ENCODE measurements at places on chromosomes 11 and 22. TPM values are rescaled to one million over a fixed set of nuclear protein-coding genes. Genes with fewer than 3 reads are reported as not detected.

- DNase-seq, result no peak
Observed at GRCh38 chr22:47540011-47540410, 777.6 kb downstream of the TBC1D22A start.

GRCh38 chr22:37659897-37660708, 1.6 kb downstream of the PDXP start:
- no peak for DNase-seq

GRCh38 chr11:76783294-76783895, at the start of gene TSKU:
Gene TSKU, plus strand, starts transcription at chr11:76783356. Its CDS starts 12,261 bp downstream, at chr11:76795617.
- DNase-seq, result no peak

- peak; percentile 32 for DNase-seq
Observed at GRCh38 chr22:29727131-29727523, 7.3 kb downstream of the CABP7 start.

DNA sequence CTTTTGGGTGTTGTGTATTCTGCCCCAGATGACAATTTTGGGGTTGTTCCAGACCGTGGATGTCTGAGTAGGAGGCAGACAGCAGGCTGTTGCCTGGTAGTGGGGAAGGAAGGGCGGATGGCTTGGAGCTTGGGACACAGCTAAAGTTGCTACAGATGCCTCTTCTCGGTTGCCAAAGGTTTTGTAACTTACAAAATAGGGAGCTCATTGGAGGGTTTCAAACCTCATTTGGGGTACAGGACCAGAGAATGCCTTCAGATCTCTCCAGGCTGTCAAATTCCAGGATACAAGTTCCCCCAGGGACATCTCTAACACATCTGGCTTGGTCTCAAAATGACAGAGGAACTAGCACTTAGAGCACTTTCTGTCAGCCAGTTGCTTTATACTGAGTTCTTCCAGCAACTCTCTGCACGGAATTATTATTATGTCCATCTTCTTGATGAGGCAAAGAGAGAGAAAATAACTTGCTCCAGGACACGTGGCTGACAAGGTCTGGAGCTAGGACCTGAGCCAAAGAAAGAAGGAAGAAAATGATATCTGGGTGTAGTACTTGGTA, 56.0 kb downstream of the SLC1A2 start:
- no peak for DNase-seq

DGAT2 gene
- total RNA-seq, result 9.9 TPM

C11orf87 gene
- not detected for total RNA-seq

All from thyroid gland (tissue), 4 donors.